ENCODE measurements at places on chromosomes 1 and 21.

GRCh38 chr1:203546274-203546673 lies 52.3 kb downstream of the OPTC start:
- DNase-seq = no peak

DNA sequence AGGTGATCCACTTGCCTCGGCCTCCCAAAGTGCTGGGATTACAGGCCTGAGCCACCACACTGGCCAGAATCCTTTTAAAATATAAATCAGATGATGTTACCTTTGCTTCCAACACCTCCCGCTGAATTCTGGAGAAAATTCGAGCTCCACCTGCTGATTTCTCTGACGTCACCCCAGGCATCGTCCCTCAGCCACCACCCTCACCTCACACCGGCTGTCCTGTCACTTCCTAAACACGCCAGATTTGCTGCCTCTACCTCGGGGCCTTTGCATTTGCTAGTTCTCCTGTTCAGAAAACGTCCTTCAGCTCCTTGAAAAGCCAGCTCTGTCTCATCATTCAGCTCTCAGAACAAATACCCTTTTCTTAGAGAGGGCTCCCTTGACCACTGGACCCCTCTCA lies 57.9 kb downstream of the FBXO2 start:
- no peak for DNase-seq

DNA sequence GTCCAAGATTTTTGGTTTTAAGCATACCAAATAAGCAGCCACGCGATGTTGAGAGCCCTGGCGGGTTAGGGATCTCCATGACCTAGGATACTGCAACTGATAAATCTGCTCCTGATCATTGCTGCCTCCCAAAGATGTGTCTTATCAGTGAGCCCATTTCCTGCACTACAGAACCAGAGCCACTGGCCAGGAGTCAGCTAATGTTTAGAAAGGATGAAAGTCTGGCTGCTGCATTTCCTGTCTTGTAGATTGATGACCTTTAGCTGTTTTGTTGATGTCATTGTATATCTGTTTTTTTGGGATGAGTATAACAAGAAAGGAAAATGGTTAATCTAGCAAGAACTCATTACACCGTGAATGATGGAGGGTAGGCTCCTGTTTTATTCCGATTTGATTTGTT lies 74.5 kb downstream of the C1orf21 start:
- no peak for DNase-seq

DNA sequence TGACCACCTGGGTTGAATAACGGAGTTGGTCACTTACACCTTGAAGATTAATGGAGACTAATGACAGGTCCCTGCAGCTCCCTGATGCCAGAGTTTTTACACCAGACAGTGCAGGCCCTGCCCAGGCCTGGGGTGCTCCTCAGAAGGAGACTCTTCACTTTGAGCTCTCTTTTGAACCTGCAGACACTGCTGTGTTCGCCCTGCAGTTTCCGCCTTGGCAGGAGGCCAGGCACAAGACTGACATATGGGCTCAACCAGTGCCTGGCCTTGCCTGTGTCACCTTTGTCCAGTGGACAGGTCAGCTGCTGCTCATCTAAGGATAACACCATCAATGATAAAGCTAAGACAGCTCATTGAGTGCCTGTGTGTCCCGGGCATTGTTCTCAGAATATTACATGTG lies 5.2 kb downstream of the STRIP1 start:
- DNase-seq = no peak

DNA sequence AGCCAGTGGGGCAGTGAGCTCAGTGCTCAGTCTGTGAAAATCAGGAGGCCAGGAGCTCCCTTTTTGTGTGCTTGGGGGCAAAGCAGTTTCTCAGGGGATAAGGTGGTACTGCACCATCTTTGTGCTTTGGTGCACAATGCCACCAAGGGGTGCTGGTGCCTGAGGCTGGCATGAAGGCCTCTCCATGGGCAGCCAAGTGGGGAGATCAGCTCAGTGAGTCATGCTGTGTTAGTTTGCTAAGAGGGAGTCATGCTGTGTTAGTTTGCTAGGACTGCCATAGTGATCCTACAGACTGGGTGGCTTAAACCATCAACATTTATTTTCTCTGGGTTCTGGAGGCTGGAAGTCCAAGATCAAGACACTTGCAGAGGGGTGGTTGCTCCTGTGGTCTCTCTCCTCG lies 428.1 kb downstream of the PRDM2 start:
- DNase-seq = no peak

DNA sequence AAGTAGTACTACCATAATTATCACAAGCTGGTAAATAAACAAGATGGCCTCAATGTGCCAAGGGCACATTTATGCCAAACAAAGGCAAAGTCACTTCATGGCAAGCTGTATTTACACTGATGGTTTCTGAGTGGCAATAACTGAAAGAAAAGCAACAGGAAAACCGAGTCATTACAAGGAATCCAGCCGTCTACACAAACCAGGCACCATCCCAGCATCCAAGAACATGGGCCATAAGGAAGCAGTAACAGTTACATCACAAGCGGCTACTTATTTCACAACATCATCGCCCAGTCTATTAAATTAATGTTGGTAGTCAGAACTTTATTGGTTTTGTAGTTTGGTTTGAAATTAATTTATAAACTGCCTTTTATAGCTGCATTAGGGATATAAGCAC lies 214.2 kb downstream of the RERE start:
- DNase-seq = no peak

- no peak for DNase-seq
These were observed 108.4 kb upstream of the DMRTA2 start for GRCh38 chr1:50531601-50532000.

DNA sequence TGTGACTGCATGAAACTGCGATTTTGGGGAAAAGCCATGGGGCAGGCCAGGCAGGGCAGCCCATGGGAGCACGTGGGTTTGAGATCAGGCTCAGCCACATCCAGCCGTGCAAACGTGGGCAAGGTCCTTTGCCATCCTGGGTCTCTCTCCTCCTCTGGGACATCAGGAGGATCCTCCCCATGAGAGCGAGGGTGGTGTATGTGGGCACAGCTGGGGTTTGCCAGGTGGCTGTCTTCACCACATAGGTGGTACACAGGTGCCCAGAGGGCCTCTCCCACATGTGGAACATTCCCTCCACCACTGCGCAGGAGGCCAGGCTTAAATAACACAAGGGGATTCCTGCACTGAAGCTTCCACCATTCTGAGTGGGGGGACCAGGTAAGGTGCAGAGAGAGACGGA lies 136.7 kb downstream of the DMRTB1 start:
- no peak for DNase-seq

- DNase-seq = peak; percentile 62
These were observed at the start of gene ST7L for GRCh38 chr1:112618721-112619517. ST7L (minus strand) TSS chr1:112619141; CDS start chr1:112619113, 28 bp downstream.

DNA sequence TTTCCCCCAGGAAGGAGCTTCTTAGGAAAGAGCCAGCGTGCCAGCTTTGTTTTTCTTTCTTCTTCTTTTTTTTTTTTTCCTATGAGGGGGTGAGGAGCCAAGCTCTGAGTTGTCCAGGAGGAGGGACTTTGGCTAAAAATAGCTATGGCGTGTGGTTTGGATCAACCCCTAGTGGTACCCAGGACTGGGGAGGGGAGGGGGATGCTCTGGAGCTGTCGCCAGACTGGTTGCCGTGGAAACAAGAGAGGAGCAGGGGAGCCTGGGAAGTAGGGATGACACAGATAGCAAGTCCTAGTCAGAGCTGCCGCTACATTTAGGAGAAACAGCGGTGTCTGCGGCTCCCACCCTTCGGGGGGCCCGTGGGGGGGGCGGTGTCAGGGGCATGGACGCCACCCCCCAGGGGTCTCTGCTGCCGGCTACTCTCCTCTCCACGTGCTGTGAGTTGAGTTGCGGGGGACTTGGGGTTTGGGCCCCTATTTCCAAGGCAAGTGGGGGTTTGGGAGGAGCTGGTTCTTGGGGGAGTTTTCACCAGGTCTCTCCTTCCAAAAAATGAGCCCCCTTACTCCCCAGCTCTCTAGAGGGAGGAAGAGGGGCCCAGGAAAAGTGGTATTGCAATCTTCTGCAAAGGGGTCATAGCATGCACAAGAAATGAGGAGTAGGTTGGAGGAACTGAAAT lies at the start of gene KCNJ9:
Gene KCNJ9, plus strand, starts transcription at position 278 of the 676 bp plus-strand sequence. CDS start 2,493 bp downstream, outside the sequence.
- no peak for DNase-seq

DNA sequence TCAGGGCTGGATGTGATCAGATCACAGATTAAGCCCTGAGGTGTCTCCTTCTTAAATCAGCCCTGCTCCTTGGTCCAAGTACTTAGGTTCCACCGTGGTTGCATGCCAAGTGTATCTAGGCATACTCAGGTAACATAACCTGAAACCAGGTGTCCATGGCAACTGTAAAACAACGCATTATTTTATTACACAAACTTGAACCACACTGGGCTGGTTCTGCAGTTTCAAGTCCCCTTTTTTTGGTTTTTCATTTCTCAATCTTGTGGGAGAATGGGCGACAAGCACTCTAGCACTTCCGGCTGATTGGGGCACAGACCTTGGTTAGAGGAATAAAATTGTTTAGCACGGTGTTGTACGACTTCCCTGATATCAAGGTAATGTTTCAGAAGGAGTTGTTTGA lies 65.2 kb downstream of the GBP6 start:
- no peak for DNase-seq

GRCh38 chr1:119623193-119623515 lies 24.9 kb downstream of the ZNF697 start:
- no peak for DNase-seq

All from CD4-positive, alpha-beta T cell (primary cell).